Central memory CD4-positive, alpha-beta T cell (primary cell): ENCODE measurements at places on chromosomes 6 and 20.
A peak's percentile ranks its signal among the peaks of the same experiment; 100 is the strongest.

- no peak for DNase-seq
Measured at GRCh38 chr6:128731249-128732165, 151.4 kb upstream of the LAMA2 start.

DNA sequence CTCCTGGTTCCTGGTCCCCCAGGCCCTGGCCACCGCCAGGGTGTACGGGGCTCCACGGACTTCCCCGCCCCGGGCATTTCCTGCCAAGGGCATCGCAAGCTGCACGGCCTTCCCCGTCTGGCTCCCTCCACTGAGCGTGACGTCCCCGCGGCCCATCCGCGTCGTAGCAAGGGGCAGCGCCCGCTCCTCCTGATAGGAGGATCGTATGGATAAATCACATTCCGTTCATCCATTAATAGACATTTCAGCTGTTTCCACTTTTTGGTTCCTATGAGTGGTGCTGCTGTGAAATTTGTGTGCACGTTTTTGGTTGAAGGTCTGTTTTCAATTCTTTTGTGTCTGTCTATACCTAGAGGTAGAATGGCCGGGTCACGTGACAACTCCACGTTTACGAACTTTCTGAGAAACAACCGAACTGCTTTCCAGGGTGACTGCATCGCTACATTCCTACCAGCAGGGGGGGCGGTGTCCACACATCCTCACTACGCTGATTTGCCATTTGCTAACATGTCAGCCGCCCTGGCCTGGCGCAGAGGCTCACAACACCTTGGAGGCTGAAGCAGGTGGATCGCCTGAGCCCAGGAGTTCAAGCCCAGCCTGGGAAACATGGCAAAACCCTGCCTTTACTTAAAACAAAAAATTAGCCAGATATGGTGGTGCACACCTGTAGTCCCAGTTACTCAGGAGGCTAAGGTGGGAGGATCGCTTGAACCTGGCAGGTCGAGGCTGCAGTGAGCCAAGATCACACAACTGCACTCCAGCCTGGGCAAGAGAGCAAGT is 37.7 kb downstream of the KCNQ2 start:
- peak; percentile 72 for DNase-seq

DNA sequence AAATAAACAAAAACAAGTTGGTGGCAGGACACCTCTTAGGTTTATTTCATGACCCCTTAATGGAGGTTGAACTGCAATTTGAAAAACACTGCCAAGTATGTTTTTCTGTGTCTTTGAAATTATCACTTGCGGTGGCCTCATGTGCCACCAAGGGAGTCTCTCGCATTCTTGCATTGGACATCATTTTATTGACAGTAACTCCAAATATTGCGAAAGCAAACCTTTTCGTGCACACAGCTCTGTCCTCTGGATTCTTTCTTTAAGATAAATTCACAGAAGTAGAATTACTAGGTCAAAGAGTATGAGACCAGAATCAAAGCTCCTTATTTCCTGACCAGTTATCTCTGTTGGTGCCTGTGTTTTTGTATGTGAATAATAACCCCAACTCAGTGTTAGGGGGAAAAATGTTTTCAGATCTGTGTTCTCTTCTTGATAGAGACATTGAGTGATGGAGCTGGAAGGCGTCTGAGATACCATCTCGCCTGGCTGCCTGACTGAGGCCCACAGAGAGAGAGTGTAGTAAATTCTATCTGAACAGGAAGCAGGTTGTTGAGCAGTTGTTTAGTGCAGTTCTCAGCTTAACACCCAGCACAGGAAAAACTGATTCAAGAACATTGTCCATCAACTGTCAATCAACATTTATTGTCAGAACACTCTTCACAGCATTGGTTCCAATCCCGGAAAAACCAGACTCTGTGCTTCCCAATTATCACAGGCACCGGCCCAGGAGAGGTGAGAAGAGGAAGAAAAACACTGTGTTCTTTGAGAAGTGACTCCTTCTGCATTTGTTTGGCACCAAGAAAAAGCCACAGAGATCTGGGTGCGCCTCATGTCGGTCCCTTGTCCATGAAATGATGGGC is 2.2 kb upstream of the CCDC167 start:
- DNase-seq, result peak; percentile 61

DNA sequence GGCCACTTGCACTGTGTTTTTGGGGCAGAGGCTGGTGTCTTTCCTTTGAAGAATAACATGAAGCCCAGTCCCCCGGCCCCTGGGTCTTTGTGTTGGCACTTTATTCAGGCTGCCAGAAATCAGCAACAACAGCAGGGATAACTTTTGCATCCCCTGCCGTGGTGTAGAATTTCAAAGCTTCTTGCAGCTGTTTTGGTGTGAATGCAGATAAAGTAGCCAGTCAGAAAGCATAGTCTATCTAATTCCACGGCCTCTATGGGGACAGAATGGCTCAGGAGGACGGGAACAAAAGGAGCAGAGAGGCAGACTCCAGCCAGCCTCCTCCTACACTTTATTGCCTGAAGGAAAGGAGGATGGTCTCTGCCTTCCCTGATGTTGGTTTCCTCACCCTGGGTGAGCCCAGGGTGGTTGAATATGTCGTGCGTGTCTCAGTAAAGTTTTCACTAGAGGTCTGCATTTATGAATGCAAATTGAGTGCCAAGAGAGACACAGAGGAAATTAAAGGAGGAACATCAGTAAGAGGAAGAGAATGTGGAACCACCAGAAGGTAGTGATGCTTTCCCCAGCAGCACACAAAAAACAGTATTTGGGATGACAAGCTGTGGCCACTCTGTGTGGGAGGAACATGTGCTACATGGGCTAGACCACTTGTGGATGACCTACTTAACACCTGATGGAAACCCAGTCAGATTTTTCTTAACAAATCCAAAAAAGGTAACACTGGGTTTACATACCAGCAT is 125.9 kb upstream of the TRAF3IP2 start:
- DNase-seq, result no peak

DNA sequence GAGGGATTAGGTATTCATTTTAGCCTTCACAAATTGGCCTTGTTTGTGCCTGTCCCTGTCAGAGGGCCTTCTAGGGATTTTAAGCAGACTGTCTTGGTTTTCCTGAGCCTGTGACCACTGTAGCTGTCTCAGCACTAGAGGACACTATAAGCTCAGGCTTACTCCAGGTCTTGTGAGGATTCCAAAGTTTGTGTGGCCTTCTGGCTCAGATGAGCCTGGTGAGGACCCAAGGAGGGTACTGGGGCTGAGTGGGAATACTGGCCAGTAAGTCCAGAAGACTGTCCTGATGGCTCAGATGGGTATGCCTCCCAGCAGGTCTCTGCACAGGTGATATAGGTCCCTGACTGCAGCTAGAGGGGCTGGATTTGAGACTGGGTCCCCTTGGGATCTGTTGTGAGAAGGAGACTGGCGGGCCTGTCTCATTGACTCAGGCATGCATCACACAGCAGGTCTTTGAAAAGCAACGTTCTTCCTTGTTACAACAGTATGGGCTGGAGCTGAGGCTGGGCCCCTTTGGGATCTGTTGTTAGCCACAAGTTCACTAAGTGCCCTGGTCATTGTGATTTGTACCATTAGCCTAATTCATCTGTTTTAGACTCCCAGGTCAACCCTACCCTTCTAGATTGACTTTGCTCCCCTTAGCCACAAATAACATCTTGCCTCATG is 26.3 kb upstream of the TFB1M start:
- DNase-seq, result no peak

GRCh38 chr6:137496909-137497720 is 2.9 kb upstream of the OLIG3 start:
- peak; percentile 17 for DNase-seq

DNA sequence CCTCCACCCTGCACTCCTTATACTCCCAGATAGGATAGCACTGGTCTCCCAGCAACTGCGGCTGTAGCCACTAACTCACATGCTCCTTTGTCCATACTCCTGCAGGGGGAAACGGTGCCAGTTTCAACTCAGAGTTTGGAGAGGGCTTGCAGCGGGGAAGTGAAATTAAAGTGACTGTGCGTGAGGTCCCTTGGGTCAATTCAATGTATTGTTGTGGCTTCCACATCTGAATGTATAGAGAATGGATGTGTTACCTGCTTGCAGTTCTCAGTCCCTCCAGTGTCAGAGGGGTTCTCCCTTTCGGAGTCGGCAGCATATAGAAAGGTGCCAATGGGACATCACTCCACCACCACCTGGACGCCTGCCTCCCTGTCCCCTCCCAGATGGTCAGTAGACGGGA is 93.6 kb upstream of the CNKSR3 start:
- no peak for DNase-seq

DNA sequence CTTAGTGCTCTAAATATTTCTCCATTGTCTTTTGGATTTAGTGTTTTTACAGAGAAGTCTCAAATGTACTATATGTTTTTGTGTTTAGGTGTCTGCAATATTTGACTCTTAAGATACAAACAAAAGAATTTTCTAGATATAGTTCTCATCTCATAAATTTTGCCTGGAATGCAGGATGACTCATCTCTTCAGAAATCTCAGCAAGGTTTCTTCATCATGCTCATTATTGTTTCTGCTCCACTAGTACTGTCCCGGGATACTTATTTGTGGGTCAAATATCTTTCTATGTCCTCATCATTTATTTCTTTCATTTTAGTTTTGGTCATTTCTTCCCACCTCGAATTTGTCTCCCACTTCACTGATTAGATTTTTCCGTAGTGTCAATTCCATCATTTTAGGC is 9.5 kb downstream of the AHI1 start:
- DNase-seq, result no peak

- no peak for DNase-seq
Measured at GRCh38 chr6:165949324-165949723, 218.3 kb downstream of the TBXT start.

GRCh38 chr6:149961728-149962425 is 1.9 kb upstream of the ULBP1 start:
- DNase-seq, result no peak

DNA sequence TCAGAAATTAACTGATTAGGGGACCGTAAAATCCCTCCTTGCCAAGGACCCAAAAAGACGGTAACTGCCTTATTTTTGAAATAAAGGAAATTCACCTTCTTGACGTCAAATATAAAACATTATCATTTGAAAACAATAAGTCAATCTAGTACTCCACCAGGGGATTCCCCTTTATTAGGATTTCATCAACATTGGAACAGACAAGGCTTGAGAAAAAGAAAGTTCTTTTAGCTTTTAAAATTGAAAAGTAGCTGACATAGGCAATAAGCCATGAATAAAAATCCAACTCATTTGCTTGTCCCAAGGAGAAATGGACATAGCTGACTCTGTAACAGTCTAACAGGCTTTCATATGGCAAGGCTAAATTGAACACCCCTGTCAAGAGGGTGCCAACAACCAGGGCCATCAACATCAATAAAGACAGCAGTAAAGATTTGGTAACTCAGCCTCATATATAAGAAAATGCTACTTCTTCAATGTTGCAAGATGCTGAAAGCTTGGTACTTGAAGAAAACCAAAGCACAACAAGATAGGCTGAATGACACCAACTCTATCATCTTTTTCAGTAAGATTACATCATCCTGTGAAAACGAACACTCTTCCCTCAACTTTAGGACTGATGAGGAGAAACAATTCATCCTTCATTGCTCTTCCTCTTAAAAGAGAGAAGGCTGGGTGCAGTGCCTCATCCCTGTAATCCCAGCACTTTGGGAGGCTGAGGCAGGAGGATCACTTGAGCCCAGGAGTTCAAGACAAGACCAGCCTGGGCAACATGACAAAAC is 121.0 kb upstream of the PRDM1 start:
- DNase-seq, result no peak

GRCh38 chr6:130744576-130745366 is 82.4 kb upstream of the SMLR1 start:
- no peak for DNase-seq

- no peak for DNase-seq
Measured at GRCh38 chr6:147301070-147301469, 96.9 kb downstream of the STXBP5 start.

GRCh38 chr6:3918469-3918868 is 69.3 kb downstream of the FAM50B start:
- DNase-seq, result no peak

DNA sequence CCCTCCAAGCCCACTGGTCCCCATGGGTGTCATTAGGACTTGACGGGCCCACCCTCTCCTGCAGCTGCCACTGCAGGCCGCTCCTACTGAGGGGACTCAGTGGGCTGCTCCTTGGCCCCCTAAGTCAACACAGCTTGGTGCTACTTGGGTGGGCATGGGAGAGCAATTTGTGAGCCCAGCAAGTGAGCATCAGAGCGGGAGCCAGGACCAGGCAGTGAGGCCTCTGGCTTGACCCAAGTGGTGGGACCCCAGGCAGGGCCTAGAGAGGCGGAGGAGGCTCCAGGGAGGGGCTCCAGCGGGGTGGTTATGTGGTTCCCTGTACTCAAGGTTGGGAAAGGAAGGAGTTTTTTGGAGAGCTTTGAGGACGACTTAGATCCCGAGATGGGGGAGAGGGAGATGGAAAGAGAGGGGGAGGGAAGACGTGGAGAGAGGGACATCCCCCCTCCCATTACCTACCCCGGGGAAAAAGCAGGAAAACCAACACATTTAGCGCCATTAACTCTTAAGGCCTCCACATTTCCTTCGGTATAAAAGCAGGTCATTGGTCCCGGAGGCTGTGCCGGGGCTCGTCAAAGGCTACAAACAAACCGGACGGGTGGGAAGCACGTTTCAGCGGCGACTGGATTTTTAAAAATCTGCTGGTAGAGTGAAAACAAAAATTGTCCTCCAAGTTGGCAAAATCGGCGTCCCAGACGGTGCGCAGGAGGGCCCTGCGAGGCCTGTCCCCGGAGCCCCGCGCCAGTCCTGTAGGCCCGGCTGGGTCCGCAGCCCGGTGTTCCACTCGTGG is 8.8 kb downstream of the FOXC1 start:
- no peak for DNase-seq

- no peak for DNase-seq
Measured at GRCh38 chr20:46102940-46103339, 13.2 kb upstream of the NCOA5 start.

GRCh38 chr6:16621002-16621401 is 140.3 kb downstream of the ATXN1 start:
- no peak for DNase-seq

GRCh38 chr6:163570579-163571231 is 156.2 kb downstream of the QKI start:
- DNase-seq, result no peak

- no peak for DNase-seq
Measured at GRCh38 chr6:128432394-128432793, 88.0 kb downstream of the PTPRK start.

DNA sequence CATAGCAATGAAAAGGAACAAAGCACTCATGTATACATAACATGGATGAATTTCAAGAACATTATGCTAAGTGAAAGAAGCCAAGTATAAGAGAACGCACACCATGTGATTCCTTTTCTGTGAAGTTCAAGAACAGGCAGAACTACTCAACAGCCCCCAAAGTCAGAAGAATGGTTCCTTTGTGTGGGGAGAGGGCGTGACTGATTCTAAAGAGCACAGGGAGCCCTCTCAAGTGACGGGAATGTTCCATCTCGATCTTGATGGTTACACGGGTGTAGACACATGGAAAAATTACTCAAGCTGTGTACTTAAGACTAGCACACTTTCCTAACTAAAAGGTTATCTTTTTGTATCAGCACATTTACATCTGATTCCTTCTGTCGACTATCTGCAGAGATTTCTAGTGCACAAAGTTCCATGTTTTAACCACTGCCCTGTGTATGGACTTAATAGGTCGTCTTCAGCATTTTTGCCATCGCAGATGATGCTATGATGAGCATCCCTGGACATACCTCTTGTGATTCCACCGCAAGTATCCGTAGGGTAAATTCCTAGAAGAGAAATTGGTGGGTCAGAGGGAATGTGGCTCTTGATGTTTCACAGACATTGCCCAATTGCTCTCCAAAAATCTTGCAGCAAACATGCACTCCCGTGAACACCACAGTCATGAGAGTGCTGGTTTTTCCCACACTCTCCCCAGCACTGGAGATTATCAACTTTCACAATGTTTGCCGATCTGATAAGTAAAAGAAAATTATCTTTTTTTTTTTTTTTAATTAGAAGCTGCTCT is 279.3 kb downstream of the BMP7 start:
- no peak for DNase-seq
